ENCODE measurements at places on chromosomes 4 and X. TPM values are rescaled to one million over a fixed set of nuclear protein-coding genes. Genes with fewer than 3 reads are reported as not detected.

Gene GAGE12F
- total RNA-seq: not detected

Gene TMSB15C
- total RNA-seq: 7.8 TPM

Gene CPLX1
- not detected for total RNA-seq

Gene XAGE1A
- total RNA-seq: not detected

Gene GC
- total RNA-seq: not detected

Gene DDX60
- total RNA-seq: 8.9 TPM

Gene PABPC1L2A
- not detected for total RNA-seq

Gene ADAD1
- not detected for total RNA-seq

Gene NKRF
- 3.1 TPM for total RNA-seq

Gene CXCL6
- total RNA-seq: not detected

Gene GPR82
- total RNA-seq: not detected
